ENCODE measurements at places on chromosomes 1 and 21.
A peak's percentile ranks its signal among the peaks of the same experiment; 100 is the strongest.

- peak; percentile 79 for DNase-seq
Measured at GRCh38 chr1:48761411-48761810, 15.3 kb downstream of the BEND5 start.

DNA sequence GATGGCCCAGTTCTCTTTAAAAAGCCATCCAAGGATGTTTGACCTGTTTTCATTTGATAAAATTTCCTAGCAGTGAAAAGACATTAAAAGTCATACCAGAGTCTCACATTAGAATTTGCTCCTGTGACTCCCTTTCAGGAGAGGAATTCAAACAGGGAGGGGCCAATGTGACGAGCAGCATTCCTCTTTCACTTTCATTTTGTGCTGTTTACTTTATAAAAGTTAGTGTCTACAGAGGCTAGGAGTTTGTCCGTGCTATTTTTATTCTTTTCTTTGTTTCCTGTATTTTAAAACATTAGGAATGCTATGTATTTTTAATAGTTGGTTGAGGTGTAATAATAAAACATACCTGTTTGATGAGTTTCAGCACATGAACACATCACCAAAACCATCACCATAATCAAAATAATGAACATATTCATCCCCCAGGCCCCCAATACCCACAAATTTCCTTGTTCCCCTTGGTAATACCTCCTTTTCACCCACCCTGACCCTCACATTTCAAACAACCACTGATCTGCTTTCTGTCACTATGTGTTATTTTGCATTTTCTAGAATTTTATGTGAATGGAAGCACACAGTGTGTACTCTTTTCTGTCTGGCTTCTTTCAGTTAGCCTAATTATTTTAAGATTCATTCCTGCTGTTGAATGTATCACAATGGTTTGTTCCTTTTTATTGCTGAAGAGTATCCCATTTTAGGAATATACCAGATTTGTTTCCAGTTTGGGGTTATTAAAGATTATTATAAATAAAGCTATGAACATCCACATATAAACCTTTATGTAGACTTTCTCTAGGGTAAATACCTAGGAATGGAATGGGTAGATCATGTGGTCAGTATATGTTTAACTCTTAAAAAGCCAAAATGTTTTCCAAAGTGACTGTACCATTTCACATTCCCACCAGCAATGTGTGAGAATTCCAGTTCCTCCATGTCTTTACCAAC lies 129.5 kb downstream of the TENT5C start:
- peak; percentile 35 for DNase-seq

GRCh38 chr1:204986181-204986580 lies 56.8 kb upstream of the CNTN2 start:
- no peak for DNase-seq

DNA sequence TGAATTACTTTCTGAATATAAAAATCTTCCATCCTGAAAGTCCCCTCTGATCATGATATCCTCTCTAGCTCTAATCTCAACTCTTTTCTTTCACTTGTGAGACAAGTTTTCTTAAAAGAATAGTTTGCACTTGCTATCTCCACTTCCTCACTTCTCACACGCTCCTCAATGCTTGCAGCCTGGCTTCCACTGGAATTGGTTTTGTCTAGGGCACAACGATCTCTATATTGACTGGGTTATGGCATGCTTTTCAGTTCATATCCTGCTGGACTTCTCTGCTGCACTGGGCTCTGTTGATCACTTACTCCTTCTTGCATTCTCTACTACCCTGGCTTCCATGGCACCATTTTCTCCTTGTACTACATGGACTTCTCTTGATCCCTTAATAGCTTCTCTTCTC lies 474 bp downstream of the FCRLA start:
- no peak for DNase-seq

- no peak for DNase-seq
Measured at GRCh38 chr1:216330262-216330661, 93.0 kb downstream of the USH2A start.

DNA sequence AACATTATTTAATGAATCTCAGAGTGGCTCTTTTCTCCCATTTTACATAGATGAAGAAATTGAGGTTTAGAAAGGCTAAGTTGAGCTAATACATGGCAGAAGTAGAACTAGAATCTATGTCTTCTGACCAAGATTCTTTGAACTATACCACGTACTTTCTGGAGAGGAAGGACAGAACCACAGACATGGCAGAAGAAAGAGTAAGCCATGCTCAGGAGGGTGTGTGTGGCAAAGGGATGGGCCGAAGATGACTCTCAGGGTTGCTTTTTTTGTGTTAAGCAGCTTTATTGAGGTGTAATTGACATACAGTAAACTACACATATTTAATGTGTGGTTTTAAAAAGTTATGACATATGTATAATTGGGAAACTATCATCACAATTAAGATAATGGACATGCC lies 69.5 kb downstream of the PEX14 start:
- DNase-seq = no peak

- no peak for DNase-seq
Measured at GRCh38 chr21:43287795-43288755, 119.3 kb downstream of the CRYAA start.

DNA sequence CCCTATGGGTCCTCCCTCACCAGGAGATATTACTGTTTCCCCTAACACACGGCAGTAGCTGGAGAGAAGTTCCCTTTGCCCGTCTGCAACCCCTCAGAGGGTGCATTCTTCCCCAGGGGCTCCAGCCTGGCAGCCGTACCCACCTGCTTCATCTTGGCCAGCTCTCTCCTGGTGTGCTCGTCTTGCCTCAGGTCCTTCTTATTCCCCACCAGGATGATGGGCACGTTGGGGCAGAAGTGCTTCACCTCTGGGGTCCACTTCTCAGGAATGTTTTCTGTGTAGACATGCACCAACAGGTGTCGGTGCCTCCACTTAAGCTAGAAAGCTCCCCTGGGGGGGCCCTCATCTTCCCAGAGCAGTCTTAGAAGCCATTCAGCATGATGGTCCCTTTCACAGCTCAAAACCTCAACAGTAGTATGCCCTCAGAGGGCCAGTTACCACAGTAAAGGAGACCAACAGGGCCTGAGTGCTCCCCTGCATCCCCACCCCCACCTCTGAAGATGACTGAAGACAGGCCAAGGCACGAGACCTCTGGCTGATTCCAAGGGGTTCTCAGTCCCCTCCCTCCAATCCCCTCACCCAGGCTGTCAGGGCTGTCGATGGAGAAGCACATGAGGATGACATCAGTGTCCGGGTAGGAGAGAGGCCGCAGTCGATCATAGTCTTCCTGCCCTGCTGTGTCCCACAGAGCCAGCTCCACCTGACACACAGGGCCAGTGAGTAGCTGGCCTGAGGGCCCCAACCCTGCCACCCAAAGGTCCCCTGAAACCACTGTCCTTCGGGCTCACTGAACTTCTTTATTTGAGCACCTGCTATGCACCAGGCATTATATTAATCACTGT lies 4.3 kb downstream of the RHOC start:
- no peak for DNase-seq

- DNase-seq = no peak
Measured at GRCh38 chr1:244865028-244865371, 657 bp upstream of the HNRNPU start.

DNA sequence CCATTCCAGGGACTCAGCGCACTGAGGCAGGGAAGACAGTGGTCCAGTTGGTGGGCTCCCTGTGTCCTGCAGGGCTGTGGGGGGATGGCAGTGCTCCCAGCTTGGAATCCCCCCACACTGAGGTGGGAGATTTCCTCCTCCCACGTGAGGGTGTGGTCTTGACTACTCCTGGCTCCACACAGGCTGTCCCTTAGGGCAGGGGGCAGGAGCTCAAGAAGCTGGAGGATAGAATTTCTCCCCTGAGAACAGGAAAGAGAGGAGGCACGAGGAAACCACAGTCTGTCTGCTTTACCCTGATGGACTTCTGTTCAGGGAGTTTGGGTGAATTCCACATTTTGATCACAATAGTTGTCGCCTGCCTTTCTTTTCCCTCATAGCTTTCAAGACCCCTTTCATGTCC lies 62.1 kb downstream of the CACNA1E start:
- DNase-seq = no peak

DNA sequence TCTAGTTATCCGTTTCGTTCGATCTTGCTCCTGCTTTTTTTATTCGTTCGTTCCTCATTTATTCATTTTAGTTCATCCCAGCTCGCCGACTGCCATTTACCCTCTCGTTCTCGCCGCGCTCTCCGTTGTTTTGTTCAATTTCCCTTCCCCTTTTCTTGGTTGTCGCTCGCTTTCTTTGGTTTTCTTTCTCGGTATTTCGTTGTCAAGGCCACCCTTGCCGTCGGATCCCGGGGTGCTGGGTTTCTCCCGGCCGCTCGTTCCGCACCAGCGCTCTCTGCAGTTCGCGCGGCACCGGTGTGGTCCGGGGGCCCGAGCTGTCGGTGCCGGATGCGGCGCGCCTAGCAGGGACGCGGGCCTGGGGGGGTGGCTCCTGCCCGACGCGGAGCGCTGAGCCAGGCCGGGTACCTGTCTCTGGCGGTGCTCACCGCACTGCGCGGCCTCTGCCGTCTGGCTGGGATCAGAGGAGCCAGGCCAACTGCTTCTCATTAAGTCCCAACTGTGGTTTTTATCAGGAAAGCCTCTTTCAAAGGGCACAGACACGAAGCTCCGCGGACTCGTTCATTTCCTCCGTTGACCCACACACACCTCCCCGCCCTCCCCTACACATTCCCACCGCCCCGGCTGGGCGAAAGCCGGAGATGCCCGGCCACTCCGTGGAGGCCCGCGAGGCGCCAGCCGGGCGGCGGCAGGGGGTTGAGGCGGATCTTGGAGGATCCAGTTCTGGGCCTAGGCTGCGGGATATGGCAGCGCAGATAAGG lies 1.6 kb downstream of the ALX3 start:
- DNase-seq = no peak

DNA sequence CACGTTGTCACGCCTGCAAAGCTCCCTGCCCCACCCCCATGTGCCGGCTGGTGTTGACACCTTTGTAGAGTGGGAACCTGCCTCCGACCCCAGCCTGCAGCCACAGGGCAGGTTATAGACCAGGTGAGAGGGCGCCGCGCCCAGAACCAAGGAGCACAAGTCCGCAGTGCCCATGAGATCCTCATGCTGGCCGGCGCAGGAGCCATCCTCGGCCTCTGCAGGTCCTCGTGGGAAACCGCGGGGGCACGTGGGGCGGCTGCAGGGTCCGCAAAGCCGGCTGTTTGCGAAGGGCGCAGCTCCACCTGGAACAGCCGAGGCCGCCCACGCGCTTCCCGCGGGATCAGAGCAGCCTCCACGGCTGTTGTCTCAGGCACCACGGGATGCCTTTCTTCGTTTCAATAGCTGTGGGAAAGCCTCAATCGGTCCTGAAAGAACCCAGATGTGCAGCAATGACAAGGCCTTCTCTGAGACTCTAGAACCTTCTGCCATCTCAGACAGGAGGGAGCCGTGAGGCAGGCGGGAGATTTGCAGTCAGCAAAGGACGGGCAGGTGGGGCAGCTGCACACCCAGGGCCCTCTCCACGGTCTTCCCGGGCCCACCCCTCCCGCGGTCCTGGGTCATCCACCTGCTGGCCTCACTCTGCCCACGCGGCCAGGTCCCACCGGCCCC lies 29.9 kb downstream of the POFUT2 start:
- DNase-seq = no peak

Measured in fibroblast of gingiva (primary cell).